ENCODE measurements at places on chromosomes 12 and 14.

GRCh38 chr14:67520482-67520881 is 12.6 kb upstream of the PLEKHH1 start:
- DNase-seq: no peak

DNA sequence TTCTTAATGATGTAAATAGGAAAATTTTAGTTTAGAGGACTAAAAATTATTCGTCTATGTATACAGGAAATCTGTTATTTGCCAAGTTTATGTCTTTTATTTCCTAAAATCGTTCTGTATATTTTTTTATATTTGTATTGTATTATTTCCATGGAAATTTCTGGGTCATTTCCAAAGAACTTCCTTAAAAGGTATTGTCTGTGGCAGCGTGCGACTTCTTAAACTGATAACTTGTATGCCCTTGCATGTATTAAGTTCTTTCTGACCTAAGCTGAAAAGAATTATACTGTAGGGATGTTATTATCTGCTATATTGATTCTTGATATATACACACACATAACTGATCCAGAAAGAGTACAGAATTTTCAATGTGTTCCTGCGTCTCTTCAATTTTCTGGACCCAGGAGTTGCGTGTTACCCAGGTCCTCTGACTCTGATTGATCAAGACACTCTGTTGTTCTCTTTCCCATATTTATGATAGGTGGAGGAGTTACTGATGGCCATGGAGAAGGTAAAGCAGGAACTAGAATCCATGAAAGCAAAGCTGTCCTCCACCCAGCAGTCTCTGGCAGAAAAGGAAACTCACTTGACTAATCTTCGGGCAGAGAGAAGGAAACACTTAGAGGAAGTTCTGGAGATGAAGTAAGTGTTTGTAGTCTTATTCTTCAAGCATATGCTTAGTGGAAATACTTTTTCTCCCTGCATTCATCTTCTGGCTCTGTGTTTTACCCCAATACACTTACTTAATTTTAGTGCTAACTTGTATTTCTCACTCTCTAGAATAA is 298.5 kb downstream of the ERC1 start:
- no peak for DNase-seq

DNA sequence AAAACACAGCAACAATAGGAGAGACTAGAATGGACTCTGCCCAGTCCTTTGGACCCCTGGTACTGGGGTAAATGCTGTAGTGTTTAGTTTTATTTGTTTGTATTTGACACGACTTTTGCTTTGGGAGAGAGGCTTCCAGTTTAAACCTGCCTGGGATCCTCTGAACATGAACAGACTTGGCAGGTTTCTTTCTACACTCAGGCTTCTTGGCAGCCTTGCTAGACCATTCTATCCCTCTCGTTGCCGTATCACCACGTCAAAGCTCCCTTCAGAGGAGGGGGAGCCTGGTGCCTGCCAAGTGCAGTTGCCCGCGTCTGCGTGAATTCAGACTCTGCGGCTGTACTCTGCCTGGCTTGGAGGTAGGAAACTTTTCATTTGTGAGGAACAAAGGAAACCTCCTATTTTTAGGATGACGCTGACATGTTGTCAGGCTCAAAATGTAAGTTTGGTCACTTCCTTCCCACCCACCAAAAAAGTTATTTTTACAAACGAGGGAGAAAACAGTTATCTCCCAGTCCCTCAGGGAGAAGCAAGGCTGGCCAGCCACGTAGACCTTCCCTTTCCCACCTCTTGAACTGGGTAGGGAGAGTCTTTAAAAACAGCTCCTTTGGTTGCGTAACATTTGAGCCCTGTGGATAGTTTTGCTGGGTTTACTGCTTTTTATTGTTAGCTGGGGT is 25.9 kb downstream of the CD9 start:
- no peak for DNase-seq

DNA sequence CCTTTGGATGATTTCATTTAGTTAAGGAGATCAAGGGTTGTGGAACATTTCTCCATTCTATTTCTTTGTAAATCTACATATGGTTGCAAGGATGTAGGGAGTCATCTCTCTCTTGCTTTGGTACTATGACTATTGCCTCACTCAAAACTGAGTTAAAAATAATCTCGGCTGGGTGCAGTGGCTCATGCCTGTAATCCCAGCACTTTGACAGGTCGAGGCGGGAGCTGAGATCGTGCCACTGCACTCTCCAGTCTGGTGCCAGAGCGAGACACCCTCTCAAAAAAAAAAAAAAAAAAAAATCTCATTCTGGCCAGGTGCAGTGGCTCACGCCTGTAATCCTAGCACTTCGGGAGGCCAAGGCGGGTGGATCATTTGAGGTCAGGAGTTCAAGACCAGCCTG is 24.8 kb upstream of the PPM1H start:
- no peak for DNase-seq

DNA sequence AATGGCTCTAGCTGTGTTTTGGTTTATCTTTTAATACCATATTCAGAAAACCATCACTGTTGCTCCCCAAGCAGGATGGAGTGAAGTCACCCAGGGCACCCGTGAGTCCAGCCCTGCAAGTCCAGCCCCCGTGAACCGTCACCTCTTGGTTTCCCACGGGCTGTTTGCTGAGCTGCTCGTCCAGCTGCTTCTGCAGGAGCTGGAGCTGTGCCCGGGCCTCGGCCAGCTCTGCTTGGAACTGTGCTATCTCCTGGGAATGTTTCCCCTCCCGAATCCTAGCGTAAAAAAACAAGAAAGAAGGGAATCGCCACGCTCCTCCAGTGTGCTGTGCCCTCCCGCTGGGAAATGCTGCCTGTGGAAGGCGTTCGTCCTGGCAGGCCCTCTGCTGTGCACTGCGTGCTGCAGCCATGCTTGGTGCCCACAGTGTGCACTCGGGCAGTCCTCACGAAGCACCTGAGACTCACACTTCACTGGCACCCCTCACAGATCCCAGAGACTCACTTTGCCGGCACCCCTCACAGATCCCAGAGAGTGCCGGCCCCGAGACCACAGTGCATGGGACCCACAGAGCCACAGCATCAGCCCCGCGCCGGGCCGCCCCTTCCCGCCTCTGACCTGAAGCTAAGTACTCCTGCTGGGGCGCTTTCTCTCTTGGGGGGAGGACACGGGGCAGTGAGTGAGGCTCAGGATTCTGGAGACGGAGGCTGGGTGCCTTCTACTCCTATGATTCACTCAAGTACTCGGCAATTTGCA is 15.4 kb upstream of the ANKLE2 start:
- no peak for DNase-seq

DNA sequence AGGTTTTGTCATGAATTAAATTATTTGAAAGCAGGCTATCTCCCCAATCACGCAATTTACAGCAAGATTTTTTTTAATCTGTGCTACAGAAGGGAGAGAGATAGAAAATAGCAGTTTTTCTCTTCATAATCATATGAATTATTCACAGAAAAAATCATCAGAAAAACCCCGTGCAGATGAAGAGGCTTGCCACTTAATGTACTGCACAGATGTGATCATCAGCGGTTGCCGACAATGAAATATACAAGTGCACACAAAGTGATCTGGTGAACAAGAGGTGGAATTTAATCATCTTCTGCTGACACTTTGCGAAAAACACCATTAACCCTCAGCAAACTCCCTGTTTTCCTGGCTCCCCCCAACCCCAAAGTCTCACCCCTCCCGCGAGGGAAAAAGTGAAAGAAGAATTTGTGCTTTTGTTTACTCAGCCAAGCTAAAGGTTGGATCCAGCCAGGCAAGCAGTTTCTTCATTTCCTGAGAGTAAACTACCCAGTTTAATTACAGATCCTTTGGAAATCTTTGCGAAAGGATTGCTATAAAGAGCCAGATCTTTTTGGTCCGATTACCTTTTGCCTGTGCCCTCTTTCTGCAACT is 3.1 kb upstream of the LMO3 start:
- DNase-seq: no peak

- peak; percentile 44 for DNase-seq
Observed at GRCh38 chr12:84912198-84913128, at the start of gene SLC6A15. SLC6A15 (minus strand) TSS chr12:84912799; CDS start chr12:84892120, 20,679 bp downstream.
